ENCODE measurements at places on chromosomes 1 and 21. TPM values are rescaled to one million over a fixed set of nuclear protein-coding genes. Genes with fewer than 3 reads are reported as not detected.

Gene MRPL20
- polyA plus RNA-seq: 224 TPM

DNA sequence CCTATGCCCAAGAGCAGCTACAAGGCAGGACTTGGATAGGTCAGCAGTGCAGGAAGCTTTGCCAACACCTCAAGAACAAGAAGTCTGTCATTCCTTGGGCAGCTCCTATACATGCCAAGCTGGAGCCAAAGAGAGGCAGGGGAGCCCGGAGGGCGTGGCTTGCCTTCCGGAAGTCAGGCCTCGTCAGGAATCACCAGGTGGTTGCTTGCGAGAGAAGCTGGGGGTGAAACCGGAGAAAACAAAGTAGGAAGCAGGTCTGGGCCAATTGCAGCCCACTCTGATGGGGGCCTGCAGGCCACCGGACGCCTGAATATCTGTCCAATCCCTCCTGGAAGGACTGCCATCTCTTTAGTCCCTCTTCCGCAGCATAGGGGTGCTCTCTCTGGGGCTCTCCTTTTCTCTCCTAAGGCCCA, 794 bp upstream of the FAM76A start:
- no peak for DNase-seq

DNA sequence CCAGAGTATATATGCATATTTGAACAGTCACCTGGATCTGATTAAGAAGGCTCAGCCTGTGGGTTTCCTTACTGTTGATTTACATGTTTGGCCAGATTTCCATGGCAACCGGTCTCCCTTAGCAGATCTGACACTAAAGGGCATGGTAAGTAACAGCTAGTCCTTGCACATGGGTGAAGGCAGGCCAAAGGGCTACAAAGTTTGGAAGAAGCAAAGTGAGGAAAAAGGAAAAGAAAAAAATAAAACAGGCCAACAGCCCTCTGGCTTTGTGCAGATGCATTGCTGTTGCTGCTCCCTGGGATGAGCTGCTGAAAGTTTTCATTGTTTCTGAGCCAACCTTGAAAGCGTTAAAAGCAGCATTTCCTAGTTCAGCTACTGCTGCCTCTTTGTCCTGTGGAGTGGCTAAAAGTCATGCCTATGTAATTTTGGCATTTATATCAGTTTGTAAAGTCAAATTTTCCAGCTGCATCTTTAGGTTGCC, 176.5 kb upstream of the HOOK1 start:
- DNase-seq: no peak

Gene RSPH1
- not detected for polyA plus RNA-seq

DNA sequence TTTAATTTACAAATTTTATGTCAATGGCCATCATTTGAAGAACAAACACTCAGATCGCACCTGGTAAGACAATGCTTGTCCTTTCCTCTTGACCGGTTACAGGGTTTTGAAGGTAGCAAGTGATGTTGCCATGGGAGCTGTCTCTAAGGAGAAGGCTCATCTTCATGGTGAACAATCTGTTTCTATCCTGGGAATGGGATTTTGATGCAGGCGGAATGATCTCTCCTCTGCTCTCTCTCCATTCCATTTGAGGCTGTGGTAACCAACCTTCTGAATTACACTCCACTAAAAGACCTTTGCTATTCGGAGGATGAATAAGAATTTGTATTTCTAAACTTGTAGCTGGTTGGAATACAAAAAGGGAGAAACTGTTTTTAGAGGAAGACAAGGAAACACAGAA, 57.9 kb upstream of the SLC5A9 start:
- DNase-seq: no peak
